ENCODE measurements at places on chromosomes 5 and 9.
A peak's percentile ranks its signal among the peaks of the same experiment; 100 is the strongest.

DNA sequence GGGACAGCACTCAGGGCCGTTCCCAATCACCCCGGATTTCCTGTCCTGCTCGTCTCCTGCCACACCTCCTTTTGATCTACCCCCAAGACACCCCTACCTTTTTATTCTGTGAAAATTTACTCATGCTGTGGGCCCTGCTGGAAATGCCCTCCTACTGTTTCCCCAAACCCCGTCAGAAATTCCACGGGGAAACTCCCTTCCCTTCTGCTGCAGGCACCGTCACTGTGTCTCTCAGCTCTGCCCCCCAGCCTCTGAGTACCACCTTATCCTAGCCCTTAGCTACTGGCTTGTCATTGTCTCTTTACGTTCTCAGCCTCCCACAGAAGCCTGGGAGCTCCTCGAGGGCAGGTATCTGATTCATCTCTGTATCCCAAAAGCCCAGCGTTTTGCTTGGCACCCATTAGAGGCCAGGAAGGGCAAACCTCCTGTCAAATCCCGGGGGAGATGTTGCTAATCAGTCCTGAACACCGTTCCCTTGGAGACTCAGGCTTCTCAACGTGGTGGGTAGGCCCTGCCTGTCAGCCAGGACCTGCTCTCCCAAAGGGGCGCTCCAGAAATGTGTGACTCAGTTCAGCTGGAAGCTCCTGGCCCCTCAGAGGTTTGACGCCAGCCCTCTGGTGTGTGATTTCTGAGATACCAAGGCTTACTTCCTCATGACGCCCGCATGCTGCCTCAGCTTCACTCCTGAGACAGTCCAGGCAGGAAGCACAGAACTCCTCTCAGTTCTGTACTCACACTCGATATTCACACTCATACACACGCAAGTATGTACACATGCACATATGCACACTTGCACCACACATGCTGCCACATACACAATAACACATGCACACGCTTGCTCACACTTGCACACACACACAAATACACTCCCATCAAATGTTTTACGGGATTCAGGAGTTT is 50.7 kb upstream of the GRHPR start:
- peak; percentile 38 for DNase-seq

DNA sequence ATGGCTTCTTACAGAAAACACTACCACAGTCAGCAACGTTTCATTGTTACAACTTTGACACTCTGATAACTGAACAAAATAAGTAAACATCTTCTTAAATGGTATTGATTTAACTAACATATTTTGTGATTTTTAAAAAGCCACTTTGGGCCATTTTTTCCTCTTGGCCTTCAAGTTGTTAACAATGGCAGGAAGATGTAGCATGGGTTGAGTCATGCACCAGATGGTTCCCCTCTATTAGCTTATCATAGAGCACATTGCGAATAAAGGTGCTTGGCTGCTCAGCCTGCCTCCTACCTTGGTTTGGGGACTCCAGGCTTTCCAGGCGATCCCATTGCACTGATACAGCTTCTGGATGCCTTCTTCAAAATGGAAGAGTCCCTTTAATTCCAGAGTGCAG is 24.1 kb upstream of the CER1 start:
- DNase-seq = no peak

GRCh38 chr9:93088656-93089015 is 7.4 kb upstream of the CARD19 start:
- DNase-seq = no peak

DNA sequence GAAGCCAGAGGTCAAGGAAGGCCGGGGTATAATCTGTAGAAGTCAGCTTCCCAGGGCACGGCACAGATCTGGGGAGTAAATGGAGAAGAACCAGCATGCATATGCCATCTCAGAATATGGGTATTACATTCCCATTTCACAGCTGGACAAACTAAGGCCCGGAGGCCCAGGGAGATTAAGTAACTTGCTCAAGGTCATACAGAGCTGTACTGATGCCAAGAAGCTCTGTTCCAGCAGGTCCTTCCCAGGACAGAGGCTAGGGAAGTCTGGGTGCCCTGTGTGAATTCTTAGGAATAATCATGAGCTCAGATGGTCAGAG is 19.2 kb downstream of the COL27A1 start:
- DNase-seq = no peak

DNA sequence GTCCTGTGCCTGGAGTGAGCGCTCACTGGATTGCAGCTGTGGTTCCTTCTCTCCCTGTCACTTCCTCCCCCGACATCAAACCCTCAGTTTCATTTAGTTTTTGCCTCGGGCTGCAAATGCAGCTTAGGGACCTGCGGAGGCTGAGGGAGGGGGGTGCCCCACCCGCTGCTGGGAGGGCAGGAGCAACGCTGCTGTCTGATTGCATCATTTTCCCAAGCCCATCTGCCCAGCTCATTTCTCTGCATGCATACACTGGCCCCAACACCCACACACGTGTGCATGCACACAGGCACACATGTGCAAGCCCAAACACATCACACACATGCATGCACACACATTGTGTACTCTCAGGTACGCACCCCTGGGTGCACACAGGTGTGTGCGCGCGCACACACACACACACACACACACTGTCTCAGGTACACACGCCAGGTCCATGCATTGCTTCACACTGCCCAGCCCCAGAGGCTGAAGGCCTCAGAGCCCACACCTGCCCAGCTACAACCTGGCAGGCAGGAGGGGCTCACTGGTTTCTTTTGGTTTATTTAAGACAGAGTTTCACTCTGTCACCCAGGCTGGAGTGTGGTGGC is 3.4 kb downstream of the ASS1 start:
- peak; percentile 67 for DNase-seq

DNA sequence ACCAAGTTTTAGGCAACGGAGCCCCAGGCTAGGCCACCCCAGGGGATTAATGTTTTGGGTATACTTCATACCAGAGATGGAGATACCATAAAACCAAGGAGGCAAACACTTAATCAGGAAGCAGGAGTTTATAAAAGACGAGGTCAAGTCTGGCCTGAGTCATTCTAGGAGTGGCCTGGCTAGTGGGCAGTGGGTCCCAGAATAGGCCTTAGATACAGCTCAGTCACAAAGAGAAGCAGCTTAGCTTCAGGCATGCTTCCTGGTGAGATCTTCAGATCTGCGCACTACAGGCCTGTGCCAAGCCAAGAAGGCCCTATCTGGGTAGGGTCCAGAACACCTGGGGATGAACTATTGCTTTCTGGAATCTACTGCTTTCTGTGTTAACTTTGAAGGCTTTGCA is 20.6 kb upstream of the NR5A1 start:
- no peak for DNase-seq

GRCh38 chr5:28014779-28015178 is 976.4 kb upstream of the CDH9 start:
- peak; percentile 25 for DNase-seq

DNA sequence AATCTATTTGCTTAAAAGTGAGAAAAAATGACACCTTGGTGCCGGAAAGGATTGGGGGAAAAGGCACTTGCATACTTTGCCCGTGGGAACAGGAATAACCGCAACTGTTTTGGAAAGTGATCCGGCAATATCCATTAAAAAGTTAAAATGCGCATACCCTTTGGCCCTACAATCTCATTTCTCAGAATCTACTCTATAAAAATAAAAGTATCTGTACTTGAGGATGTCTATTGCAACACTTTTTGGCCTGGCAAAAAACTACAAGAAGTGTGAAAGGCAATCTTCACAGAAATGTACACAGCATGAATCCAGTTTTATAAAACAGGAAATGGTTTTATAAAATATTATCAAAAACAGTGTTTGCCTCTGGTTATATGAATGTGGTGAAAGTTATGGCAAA is 58.3 kb upstream of the NFIL3 start:
- no peak for DNase-seq

- no peak for DNase-seq
Measured at GRCh38 chr5:15321776-15322175, 178.2 kb upstream of the FBXL7 start.

DNA sequence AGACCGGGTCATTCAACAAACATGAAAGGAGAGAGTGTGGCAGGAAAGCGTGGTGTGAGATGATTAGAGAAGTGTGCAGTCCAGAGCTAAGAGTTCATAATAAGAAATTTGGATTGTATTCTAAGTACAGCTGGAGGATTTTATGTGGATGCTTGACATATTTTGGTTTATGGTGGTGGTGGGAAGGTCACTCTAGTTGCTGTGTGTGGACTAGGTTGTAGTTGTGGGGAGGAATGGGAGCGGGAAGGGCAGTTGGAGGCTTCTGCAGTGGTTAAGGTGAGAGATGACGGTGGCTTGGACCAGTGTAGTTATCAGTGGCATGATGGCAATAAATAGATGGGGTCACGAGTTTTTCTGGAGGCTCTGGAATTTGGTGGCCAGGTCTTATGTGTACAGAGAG is 45.7 kb upstream of the GPR151 start:
- DNase-seq = no peak

DNA sequence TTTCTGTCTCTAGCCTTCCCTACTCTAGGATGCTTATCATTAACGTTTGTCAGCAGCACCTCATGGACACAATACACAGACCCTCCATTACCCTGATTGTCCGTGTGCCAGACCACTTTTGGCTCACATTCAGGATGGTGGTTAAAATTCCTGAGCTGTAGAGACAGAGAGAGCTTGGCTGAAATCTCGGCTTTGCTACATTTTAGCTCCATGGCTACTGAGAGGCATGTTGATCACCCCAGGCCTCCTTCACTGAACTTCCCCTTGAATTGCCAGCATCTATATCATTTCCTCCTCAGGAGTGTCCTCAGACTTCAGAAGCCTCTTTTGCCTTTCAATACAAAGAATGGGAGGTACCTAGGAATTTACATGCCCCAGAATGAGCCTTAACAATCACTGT is 104.7 kb upstream of the ISL1 start:
- DNase-seq = peak; percentile 17

DNA sequence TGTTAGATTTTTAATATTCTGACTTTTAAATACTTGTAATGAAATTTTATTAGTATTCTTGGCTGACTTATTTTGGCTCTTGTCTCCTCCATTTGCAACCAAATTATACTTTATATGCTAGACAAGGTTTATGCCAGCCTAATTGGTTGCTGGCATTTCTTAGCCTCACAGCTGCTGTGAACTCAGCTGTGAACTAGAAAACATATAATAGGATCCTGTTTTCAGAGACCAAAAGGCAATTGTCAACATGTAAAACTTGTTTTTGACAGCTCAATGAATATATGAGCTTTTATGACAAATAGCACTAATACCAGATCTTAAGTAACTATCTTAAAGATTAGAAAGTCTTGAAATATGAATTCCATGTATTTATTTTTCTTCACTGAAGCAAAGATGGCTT is 25.9 kb downstream of the KIF2A start:
- no peak for DNase-seq

DNA sequence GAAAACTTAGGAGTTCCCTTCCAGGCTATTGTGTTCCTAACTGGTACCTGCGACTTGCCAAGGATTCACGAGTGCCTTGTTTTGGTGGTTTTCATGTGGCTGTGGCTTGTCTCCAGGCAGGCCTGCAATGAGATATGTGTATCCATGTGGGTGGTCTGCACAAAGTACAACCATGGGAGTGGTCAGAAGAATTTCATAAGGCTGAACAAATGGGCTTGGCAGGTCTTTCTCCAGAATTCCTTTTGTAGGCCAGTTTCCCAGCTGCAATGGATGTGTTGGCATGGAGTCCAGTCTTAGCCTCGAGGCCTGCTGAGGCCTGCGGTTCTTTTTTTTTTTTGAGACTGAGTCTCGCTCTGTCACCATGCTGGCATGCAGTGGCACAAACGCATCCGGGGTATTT is 28.8 kb upstream of the MELK start:
- no peak for DNase-seq

DNA sequence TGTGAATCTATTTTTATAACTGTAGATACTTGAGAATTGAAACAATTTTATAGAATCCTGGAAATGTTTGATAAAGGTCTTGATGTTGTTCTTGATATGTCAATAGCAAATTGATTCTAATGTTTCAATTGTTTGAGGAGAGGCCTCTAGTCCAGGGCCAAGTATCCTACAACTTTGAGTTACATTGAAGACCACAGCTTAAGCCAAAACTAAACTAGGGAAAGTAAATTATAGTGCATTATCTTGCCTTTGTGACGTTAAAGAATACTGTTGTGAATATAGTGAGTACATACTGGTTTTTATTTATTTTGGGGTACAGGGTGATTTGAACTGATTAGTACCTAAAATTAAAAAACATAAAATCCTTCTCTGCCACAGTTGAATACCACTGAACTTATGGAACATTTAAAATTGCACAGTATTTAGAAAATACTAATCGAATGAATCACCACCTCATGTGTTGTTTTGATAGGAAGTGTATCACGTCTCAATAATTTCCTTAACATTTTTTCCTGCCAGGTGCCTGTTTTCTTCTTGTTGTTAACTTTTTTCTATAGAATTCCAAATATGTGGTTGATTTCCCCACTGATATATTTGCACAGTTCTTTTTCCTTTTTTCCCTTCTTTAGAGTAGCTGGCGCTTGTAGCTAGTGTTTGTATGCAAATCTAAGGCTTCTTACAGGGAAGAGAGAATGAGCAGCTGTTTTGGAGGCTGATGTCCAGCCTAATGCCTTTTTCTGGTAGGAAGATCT is 12.5 kb downstream of the ARHGEF28 start:
- DNase-seq = no peak

GRCh38 chr5:139733698-139734538 is 61.7 kb upstream of the PSD2 start:
- DNase-seq = no peak

- DNase-seq = no peak
Measured at GRCh38 chr9:35322075-35322885, 160.5 kb downstream of the UNC13B start.

GRCh38 chr9:127612939-127613582 is 984 bp downstream of the STXBP1 start:
- DNase-seq = peak; percentile 63

GRCh38 chr5:6767481-6768063 is 54.3 kb downstream of the TENT4A start:
- no peak for DNase-seq

DNA sequence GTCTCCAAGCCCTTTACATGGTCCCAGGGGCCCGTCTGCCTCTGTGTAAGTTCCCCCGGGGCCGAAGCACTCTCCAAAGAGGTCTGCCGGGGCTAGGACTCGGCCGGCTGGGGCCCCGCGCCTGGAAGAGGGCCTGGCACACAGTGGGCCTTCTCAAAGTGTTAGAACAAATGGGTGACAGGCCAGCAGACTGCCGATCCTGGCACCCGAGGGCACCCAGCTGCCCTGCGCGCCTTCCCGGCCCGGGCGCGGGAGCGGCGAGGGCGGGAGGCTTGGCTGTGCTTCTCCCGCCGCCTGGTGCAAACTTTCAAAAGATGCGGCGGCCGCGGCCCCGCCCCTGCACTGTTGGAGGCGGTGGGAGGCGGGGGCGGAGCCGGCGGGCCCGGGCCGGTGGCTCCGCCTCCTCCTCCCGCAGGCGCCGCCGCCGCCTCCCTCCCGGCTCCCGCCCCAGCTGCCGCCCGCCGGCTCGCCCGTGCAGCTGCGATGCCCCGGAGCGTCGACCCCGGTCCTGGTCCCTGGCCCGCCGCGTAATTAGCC is at the start of gene NEURL1B:
TSS of gene NEURL1B (plus strand) at position 442 of the 537 bp plus-strand sequence. CDS start 144 bp downstream, outside the sequence.
- peak; percentile 91 for DNase-seq

GRCh38 chr5:127517110-127517479 is 345 bp upstream of the PRRC1 start:
- no peak for DNase-seq

- peak; percentile 89 for DNase-seq
Measured at GRCh38 chr9:37936965-37937364, 33.0 kb upstream of the SLC25A51 start.

All from BE2C (cell line).